Activated CD4-positive, alpha-beta T cell treated with anti-CD3 and anti-CD28 coated beads for 36 hours (primary cell): ENCODE measurements at places on chromosomes 7 and 10. TPM values are rescaled to one million over a fixed set of nuclear protein-coding genes. Genes with fewer than 3 reads are reported as not detected.

Gene SYCE1
- total RNA-seq: 0.19 TPM

Gene AS3MT
- 1.5 TPM for total RNA-seq

Gene SPAG6
- 0.11 TPM for total RNA-seq

Gene AGAP6
- total RNA-seq: 21.3 TPM

Gene SUPV3L1
- total RNA-seq: 46.6 TPM

Gene NUTM2E
- total RNA-seq: 0.27 TPM

Gene HECW1
- total RNA-seq: not detected

Gene MEIG1
- total RNA-seq: 1.1 TPM

Gene PTN
- not detected for total RNA-seq

Gene ZFAND4
- total RNA-seq: 11.9 TPM

Gene FAM25A
- not detected for total RNA-seq

Gene ZNF12
- 23.2 TPM for total RNA-seq

Gene LRMDA
- total RNA-seq: not detected
